ENCODE measurements at places on chromosomes 4 and X.

GRCh38 chrX:8194216-8194615, 23.1 kb upstream of the VCX2 start:
- no peak for DNase-seq

GRCh38 chr4:35918491-35918977, 325.8 kb downstream of the ARAP2 start:
- no peak for DNase-seq

DNA sequence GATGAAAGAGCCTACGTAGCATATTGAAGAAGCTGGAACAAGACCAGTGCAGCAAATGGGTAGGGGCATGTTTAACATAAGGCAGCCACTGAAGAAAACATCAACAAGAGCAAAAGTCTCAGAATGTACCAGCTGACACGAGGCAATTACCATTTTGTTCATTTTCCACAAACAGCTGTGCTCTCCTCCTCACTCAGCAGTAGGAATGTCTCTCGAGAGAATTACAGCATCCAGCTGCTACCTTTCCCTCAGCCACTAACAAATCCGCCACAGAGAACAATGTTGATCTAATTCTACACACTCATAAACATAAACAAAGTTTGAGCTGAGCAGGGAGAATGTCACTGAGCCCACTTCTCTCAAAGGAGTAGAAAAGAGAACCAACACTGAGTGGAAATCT, 68.0 kb downstream of the OPHN1 start:
- DNase-seq: no peak

DNA sequence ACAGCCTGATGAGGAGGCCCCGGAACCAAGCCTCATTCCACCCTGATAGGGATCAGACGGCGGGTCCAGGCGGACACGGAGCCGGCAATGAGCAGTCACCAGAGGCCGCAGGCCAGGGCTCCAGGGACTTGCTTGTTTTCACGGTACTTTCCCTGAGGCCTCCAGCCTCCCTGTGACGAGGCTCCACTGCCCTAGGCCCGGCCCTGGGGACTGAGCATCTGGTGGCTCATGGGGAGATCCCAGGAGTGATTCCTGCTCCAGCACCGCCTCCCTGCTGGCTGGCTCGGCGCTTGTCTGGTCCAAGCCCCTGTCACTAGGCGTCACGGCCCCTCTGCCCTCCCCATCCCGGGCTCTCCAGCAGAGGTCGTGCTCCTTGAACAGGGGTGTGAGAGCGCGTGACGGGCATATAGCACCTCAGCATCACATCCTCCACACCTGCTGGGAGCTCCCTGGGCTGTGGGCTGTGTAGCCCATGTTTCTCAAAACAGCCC, 14.1 kb downstream of the HTRA3 start:
- no peak for DNase-seq

- DNase-seq: no peak
Observed at GRCh38 chr4:73152893-73153292, 83.4 kb upstream of the COX18 start.

DNA sequence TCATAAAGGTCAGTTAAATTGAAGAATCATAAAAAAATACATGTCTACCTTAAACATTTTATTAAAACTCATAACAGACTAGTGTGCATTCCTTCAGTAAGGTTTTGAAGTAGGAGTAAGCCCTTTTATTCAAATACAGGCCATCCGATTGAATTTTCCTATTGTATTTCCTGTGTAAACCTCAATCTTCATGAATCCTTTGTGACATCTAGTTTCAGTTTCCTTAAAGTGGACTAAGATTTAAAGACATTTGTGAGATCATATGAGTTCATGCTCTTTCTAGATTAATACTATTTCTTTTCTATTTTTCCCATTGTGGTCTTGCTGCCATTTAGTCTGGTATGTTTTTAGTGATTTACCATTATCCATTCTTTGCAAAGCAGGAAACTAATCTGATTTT, 644.7 kb upstream of the BOD1L1 start:
- no peak for DNase-seq

DNA sequence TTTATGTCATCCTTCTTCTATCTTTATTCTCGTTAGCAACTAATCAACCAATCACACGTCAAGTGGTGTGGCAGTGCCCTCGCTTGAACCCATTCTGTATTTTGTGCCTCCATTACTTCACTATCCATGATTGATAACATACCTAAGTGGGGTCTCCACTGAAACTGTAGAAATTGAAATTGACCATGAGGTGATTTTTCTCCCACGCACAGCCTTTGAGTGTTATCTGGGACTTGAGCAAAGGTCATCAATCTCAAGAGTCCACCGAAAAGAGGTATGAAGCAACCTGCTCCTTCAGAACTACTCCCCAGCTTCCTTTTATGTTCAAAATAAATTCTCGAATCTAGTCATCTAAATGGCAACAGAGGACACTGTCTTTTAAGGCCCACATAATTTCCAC, 111.1 kb downstream of the SCD5 start:
- DNase-seq: no peak

GRCh38 chr4:128519163-128519830, 231.7 kb upstream of the PGRMC2 start:
- no peak for DNase-seq

- DNase-seq: no peak
Observed at GRCh38 chr4:14943749-14944148, 58.5 kb upstream of the CPEB2 start.

DNA sequence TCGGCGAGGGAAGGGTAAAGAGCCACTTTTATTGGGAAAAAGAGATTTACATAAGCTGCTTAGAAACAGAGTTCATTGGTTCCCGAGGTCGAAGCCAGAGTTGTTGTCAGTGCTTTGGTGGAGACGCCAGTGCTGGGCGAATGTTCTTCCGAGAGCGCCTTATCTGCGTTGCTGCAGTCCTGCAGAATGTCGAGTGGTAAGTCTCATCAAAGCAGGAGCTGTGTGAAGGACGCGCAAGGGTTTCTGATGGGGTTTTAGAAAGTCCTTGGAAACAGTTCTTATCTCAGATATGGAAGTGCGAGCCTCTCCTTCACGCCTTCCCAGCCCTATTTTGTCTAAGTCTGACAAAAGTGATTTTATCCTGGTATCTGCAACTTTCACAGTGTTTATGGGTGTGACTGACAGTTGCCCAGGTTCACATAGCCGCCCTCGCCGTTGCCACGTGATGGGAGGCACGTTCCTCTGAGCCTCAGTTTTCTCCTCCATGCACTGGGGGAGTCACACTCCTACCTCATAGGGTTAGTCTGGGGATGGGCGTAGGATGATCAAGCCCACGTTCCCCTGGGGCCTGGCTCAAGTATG, 47.3 kb upstream of the NSG1 start:
- DNase-seq: no peak

- no peak for DNase-seq
Observed at GRCh38 chrX:154779261-154779660, 16.6 kb downstream of the DKC1 start.

DNA sequence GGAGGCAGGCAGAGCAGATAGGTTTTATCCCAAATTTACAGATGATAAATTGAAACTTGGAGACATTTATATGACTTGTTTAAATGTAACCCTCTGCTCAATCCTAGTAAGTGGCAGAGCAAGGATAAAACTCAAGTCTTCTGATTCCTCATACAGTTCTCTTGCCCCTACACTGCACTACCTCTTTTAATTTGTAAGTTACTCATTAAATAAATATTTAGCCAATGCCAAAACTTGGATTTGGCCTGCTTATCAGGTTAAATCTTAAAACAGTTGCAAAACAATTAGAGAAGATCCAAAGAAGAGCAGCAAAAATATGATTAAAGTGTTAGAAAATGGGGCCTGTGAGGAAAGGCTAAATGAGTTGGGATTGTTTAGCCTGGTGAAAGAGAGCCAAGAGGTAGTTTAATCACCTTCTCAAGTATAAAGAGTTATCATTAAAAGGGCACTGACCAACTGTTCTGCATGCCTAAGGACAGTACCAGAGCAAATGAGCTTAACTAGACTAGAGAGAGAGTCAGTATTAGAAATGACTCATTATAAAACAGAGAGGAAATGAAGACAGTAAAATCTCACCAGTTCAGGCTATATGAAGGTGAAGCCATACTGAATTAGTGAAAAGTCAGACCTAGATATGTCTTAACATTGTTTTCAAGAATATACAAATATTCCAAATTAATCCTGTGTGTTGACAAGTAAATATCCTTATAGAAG, 146.3 kb downstream of the GRIA3 start:
- no peak for DNase-seq

Data from iPS DF 19.7 (cell line).